ENCODE measurements at places on chromosomes 11 and 22.

GRCh38 chr11:16153951-16154350 is 202.4 kb downstream of the SOX6 start:
- DNase-seq, result no peak

- no peak for DNase-seq
Measured at GRCh38 chr11:78259777-78260487, 71.2 kb downstream of the USP35 start.

- peak; percentile 7 for DNase-seq
Measured at GRCh38 chr11:17405232-17406005, 17.0 kb upstream of the KCNJ11 start.

GRCh38 chr11:115682888-115683287 is 178.7 kb upstream of the CADM1 start:
- no peak for DNase-seq

GRCh38 chr11:12150831-12151382 is 40.5 kb downstream of the MICAL2 start:
- peak; percentile 93 for DNase-seq

DNA sequence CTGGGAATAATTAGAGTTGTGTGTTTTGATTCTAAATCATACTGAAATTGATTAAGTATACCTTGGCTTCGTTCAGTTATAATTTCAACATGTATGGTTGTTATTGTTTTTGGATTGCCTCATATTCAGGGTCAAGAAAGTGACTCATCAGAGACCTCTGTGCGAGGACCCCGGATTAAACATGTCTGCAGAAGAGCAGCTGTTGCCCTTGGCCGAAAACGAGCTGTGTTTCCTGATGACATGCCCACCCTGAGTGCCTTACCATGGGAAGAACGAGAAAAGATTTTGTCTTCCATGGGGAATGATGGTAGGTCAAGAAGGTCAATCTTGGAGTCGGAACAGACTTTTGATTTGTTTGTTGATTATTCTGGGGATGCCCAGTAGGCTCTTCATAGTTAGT is 40.4 kb downstream of the KMT2A start:
- DNase-seq, result no peak

- DNase-seq, result no peak
Measured at GRCh38 chr11:76249195-76249741, 43.0 kb upstream of the WNT11 start.

DNA sequence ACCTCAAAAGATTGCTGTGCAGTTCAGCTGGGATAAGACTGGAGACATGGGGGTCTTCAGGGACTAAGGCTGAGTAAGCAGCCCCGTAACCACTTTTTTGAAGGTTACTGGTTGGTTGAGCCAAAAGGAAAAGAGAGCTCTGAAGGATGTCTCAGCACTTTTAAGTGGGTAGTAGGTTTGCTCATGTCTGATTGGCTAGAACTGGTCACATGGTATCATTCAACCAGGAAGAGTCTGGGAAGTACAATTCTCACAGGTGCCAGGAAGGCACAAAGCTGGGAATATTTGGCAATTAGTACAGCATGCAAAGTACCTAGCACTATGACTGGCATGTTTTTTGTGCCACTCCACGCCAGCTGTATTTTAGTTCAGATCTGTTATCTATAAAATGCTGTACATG is 58.1 kb downstream of the SNX19 start:
- DNase-seq, result no peak

DNA sequence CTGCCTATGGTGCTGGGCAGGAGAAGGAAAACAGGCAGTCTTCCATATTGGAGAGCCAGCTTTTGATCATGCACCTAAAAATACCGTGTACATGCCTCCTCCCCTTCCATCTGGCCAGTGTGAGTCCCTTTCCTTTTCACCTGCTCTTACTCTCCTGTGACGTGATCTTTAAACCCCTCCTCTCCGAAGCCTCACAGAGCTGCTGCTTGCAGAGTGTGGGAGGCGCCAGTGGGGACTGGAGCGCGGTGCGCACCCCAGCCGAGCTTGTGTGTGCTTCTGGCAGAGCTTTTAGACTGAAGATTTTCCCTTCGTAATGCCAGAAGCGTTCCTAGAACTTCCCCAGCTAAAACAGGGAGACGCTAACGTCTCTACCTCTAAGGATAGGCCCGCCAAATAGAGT is 29.8 kb downstream of the MUC6 start:
- no peak for DNase-seq

- DNase-seq, result no peak
Measured at GRCh38 chr22:43292630-43293018, 50.5 kb downstream of the SCUBE1 start.

- DNase-seq, result no peak
Measured at GRCh38 chr22:39988386-39989114, 6.2 kb upstream of the FAM83F start.

GRCh38 chr11:17388609-17389210 is at the start of gene KCNJ11:
KCNJ11 (minus strand) TSS chr11:17388659; CDS start chr11:17388091, 568 bp downstream.
- no peak for DNase-seq

DNA sequence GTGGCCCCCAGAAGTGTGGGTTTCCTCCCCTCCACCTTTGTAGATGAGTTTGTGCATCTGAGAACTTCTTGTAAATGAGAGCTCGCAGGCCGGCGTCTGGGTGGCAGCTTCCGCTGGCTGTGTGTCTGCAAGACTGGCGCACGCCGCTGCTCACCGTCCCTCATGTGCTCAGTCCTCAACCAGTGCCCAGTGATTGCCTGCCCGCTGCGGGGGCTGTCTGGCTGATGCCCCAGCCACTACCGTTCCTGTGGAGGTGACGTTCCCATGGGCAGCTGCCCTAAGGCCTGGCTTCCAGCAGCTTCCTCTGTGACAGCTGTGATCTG is 8.8 kb downstream of the TBX1 start:
- no peak for DNase-seq

DNA sequence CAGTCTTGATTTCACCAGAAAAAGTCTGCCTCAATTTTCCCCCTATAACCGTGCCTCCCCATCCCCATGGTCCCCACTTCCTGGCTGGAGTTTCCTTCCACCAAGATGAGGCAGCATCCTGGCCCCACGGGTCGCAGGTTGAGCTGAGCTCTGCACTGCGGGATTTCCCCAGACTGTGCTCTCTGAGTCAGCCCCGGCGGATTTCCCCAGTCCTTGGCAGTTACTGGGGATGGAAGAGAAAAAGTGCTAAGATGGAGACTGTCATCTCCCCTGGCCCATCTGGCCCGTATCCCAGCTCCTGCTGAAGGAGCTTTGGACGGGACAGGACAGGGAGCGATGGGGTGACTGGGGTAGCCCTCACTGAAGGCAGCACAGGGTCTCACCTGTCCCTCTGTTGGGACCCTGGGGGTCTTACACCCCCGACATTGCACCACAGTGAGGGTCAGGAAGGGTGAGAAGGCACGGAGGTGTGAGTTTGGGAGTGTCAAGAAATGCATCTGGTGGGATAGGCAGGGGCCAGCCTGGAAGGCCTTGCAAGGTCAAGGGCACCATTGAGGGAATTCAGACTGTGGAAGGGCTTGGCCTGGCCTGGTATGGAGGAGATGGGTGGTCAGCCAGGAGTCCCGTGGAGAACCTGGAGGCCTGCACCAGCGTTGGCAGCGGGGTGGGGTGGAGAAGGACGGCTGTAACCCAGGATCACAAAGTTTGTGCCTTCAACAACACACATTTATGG is 36.5 kb downstream of the NADSYN1 start:
- peak; percentile 82 for DNase-seq

- no peak for DNase-seq
Measured at GRCh38 chr22:50482107-50483074, 1.0 kb downstream of the ADM2 start.

GRCh38 chr11:107215010-107215409 is 196.7 kb upstream of the GUCY1A2 start:
- no peak for DNase-seq

GRCh38 chr22:24500277-24500820 is 5.2 kb downstream of the UPB1 start:
- no peak for DNase-seq

DNA sequence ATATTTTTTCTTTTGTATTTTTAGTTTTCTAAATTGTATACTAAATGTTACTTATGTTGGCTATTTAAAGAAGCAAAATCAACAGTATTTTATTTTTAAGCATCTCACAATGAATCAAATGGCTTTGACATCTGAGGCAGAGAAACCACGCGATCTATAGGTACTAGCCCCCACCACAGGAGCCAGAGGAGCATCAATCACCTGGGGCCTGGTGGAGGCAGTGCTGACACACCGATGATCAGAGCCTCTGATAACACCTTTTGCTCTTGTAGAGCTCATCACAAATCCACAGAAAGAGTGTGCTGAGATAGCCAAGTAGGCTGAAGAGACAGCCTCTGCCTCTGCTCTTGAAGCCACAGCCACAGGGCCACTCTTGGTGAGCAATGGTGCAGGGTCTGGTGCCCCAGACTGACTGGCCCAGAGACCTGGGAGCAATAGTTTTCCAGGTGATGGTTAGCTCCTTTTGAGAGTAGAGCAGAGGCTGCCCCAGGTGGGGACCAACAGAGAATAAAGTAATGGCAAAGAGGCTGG is 25.2 kb downstream of the HIRA start:
- DNase-seq, result no peak

DNA sequence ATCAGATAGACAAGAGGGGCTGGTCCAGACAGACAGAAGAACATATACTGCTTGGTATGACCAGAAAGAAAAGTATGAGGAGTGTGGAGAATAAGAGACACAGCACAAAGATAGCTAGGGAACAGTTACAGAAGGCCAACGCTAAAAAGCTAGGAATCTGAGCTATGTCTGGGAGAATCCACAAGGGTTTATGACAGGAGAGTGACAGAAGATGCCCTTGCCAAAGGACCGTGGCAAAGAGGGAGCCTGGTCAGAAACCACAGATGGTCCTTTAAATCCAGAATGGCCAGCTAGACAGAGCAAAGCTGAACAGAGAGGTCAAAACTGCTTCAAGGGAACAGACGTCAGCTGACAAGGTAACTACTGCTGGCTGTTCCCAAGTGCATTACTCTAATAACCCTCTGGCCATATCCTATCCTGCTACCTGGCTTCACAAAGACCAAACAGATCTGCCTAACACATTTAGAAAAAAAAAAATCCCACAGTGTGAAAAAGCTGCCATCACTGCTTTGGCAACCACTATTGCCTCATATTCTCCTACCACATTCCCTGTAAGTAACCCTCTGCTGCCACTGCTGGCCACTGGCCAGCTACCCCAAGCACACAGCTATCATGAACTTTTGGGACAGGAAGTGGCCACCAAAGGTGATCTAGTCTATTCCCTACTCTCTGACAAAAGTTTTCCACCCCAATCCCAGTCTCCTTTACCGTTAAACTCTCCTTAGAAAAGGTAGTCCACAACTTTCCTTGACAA is 7.3 kb downstream of the SERGEF start:
- DNase-seq, result no peak

DNA sequence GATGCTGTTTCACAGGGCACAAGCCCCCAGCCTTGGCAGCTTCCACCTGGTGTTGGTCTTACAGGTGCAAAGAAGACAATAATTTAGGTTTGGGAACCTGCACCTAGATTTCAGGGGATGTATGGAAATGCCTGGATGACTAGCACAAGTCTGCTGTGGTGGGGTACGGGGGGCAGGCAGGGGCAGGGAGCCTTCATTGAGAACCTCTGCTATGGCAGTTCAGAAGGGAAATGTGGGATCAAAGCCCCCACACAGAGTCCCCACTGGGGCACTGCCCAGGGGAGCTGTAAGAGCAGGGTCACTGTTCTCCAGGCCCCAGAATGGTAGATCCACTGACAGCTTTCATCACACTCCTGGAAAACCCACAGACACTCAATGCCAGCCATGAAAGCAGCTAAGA is 686.5 kb downstream of the FAM181B start:
- no peak for DNase-seq
